ENCODE measurements at places on chromosomes 11 and 22.

DNA sequence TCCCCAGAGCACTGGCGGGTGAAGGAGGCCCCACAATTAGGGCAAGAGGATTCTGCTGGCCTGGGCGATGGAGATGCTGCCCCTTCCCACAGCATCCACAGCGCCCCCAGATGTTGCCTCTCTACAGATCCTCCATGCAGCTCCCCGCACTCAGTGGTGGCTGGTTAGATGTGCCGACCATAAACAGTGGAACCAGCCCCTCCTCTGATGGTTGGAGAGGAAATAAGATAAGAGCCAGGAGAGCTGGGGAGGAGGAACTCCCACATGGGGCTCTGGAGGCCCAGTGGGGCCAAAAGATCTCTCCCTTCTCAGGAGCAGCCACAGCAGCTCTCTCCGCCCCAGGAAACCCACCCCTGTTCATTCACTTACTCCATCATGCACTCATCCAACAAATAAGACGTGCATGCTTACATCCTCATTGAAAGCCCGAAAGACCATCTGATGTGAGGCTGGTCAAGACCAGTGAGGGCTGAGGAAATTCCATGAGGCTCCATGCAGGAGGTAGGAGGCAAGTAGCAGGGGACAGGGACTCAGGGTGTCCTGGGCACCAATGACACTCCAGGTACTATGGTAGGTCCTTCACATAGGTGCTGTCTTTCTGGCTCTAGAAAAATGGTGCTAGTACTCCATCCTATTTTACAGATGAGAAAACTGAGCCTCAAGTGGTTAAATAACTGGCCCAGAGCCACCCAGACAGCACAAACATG, 1.5 kb downstream of the PTGDR2 start:
- DNase-seq = no peak

- peak; percentile 42 for DNase-seq
Measured at GRCh38 chr11:60942970-60943565, 8.9 kb downstream of the SLC15A3 start.

GRCh38 chr11:97237151-97237550, 847.3 kb downstream of the JRKL start:
- DNase-seq = no peak

- no peak for DNase-seq
Measured at GRCh38 chr22:32864041-32864440, 62.5 kb downstream of the TIMP3 start.

DNA sequence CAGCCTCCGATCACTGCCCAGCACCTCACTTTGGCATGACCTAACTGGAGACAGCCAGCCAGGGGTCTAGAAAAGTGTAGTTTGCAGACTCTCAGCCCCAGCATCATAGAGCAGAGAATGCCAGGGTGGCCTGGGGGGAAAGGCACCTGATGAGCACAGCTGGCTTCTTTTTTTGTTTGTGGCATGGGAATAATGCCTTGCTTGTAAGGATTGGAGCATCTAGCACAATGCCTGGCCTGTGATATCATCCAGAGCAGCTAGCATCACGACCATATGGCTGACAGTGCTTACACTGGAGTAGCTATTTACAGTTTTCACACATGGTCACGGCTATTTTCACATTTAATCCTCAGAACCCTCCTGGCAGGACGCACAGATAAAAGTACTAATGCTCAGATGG, 594.8 kb upstream of the B3GAT1 start:
- no peak for DNase-seq

Data from Daoy (cell line).